Bronchial epithelial cell (primary cell): ENCODE measurements at places on chromosomes 4 and X.

DNA sequence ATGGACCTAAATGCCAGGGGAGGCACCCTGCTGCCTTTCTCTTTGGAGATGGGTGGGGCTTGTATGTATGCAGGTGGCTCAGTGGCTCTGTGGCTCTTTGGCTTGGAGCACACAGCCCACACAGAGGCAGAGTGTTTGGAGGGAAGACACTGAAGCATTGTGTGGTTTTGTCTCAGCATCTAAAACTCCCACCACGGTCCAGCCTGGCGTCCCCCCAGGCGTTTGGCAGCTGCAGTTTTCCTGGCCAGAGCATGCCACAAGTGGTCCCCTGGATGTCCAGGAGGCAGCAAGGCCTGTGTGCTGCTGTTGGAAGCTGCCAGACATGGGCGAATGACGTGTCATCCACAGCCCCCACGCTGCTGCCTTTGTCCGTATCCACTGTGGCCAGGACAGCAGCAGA, 32.2 kb upstream of the PSAPL1 start:
- no peak for DNase-seq

DNA sequence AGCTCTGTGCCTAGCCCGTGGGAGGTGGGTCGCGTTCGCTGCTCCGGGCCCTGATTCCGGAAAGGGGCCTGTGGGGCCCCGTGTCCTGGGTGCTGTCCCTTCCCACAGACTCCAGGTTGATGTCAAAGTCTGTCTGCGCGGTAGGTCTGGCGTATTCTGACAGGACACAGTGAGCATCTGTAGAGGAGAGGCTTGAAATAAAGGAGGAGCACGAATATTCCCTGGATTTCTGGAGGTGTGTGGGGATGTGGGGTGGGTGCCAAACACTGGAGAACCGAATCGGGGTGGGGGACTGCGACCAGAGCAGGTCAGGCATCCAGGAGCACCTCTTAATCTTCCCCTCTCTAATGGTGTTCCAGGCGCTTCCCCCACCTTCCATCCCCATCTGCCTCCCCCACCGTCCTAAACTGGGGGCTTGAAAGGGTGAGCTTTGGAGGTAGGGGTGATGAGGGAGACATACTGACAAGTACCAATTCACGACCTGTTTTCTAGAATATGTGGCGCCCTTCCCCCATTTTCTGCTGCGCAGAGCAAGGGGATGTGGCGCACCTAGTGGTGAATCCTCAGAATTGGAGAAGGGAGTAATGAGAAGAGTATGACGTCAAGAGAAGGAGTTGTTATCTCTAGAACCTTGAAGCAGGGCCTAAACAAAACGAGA, 877 bp downstream of the GPRASP1 start:
- DNase-seq: peak; percentile 17

- DNase-seq: no peak
Measured at GRCh38 chr4:159293811-159294515, 191.1 kb downstream of the RAPGEF2 start.

- DNase-seq: no peak
Measured at GRCh38 chrX:114584375-114584943, 573 bp downstream of the HTR2C start.

GRCh38 chr4:31043382-31044062, 323.4 kb downstream of the PCDH7 start:
- no peak for DNase-seq

- peak; percentile 52 for DNase-seq
Measured at GRCh38 chr4:122576261-122577188, 44.3 kb downstream of the IL21 start.
